Effector memory CD4-positive, alpha-beta T cell (primary cell): ENCODE measurements at places on chromosomes 2 and 18.

DNA sequence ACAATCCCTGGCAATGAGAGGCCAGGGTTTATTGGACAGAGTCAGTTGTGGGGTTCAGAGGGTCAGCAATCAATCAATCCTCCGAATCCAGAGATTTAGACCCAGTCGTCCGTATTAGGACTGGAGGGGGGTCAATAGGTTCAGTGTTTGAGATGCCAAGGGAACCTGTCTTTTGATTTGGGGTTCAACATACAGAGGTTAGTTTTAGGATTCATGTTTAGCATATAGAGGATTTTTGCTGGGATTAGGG is 292 bp downstream of the GMPPA start:
- H3K27me3 ChIP-seq, result peaks cover 30% of the 10 kb centered on the region
- peak overlapping the region; percentile 43 for H3K27ac ChIP-seq
- peaks cover 8% of the 10 kb centered on the region for H3K36me3 ChIP-seq
- no peak for DNase-seq

GRCh38 chr2:161990741-161991140 is 83.3 kb downstream of the DPP4 start:
- peaks cover 36% of the 10 kb centered on the region for H3K4me1 ChIP-seq
- no peak overlapping the region for H3K4me3 ChIP-seq
- no peak overlapping the region for H3K27ac ChIP-seq
- H3K36me3 ChIP-seq, result no peaks in the 10 kb centered on the region

- no peak for DNase-seq
- H3K27me3 ChIP-seq, result no peaks in the 10 kb centered on the region
- H3K27ac ChIP-seq, result no peak overlapping the region
- H3K4me1 ChIP-seq, result no peaks in the 10 kb centered on the region
- no peak overlapping the region for H3K4me3 ChIP-seq
Observed at GRCh38 chr2:41763141-41763540, 284.7 kb upstream of the PKDCC start.

- H3K27ac ChIP-seq, result no peak overlapping the region
- no peaks in the 10 kb centered on the region for H3K4me1 ChIP-seq
- no peak for DNase-seq
- no peaks in the 10 kb centered on the region for H3K27me3 ChIP-seq
- H3K36me3 ChIP-seq, result no peaks in the 10 kb centered on the region
- H3K4me3 ChIP-seq, result no peak overlapping the region
Observed at GRCh38 chr2:120702061-120702460, 33.6 kb upstream of the GLI2 start.

GRCh38 chr18:13562494-13563029 is 163.8 kb downstream of the FAM210A start:
- no peaks in the 10 kb centered on the region for H3K4me1 ChIP-seq
- no peak for DNase-seq
- no peaks in the 10 kb centered on the region for H3K36me3 ChIP-seq
- no peaks in the 10 kb centered on the region for H3K27me3 ChIP-seq
- H3K27ac ChIP-seq, result no peak overlapping the region

- peak overlapping the region; percentile 7 for H3K4me3 ChIP-seq
- H3K4me1 ChIP-seq, result peaks cover 66% of the 10 kb centered on the region
- H3K27ac ChIP-seq, result peak overlapping the region; percentile 92
- DNase-seq, result no peak
Observed at GRCh38 chr18:3061581-3062312, 48.8 kb upstream of the LPIN2 start.

DNA sequence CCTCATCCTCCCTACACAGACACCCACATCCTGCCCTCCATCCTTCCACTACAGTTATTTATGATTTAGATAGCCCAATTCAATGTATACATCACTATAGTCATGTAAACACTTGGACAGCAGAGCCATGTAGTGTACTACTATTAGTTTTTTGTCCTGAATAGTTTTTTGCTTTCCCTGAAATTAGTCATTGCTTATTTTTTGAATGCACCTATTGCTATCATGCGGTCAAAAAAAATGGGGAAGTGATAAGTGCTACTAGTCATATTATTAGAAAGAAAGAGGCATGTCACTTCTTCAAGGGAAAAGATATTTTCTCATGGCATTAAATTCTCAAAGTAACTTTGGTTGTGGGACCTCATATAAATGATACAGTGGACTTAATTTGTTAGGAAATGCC is 6.8 kb upstream of the GREB1 start:
- H3K4me3 ChIP-seq, result no peak overlapping the region
- H3K4me1 ChIP-seq, result no peaks in the 10 kb centered on the region
- no peak for DNase-seq
- no peaks in the 10 kb centered on the region for H3K27me3 ChIP-seq
- H3K27ac ChIP-seq, result no peak overlapping the region

- peak within 1 kb of the TSS; percentile 88 for H3K27ac ChIP-seq
- H3K27me3 ChIP-seq, result no peaks in the 10 kb centered on the region
- DNase-seq, result no peak
- peaks cover 21% of the 10 kb centered on the region for H3K4me1 ChIP-seq
Observed at GRCh38 chr2:201182650-201183364, at the start of gene CASP10. Gene CASP10 (plus strand): TSS chr2:201183141. CDS start chr2:201185778, 2,637 bp downstream.

GRCh38 chr2:151855111-151855510 is 26.9 kb upstream of the ARL5A start:
- no peaks in the 10 kb centered on the region for H3K27me3 ChIP-seq
- DNase-seq, result no peak
- H3K4me3 ChIP-seq, result no peak overlapping the region
- H3K4me1 ChIP-seq, result no peaks in the 10 kb centered on the region
- H3K27ac ChIP-seq, result no peak overlapping the region
- H3K36me3 ChIP-seq, result no peaks in the 10 kb centered on the region

DNA sequence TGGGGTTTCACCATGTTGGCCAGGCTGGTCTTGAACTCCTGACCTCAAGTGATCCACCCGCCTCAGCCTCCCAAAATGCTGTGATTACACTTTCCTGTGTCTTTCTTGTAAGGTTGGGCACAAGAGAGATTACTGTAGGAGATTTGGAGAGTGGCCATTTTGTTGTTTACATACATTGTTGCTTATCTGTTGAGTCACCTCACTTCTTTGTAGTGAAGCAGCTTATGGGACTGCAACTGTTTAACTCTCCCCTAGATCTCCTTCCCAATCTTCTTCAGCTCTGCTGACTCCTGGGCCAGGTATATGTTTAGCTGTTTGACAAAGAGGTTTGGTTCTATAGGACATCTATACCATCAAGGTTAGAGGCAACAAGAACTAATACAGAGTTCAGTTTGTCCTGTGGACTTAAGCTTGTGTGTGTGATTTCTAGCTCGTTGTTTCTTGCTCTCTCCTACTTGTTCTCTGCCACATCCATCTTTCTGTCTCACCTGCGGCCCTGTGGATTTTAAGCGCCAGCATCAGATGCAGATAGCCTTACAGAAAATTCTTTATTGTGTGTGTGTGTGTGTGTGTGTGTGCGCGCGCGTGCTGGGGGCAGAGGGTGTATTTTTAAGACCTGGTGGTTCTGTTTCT is 95.4 kb downstream of the HAUS1 start:
- no peak overlapping the region for H3K4me3 ChIP-seq
- H3K4me1 ChIP-seq, result peaks cover 7% of the 10 kb centered on the region
- H3K36me3 ChIP-seq, result no peaks in the 10 kb centered on the region
- no peak for DNase-seq

DNA sequence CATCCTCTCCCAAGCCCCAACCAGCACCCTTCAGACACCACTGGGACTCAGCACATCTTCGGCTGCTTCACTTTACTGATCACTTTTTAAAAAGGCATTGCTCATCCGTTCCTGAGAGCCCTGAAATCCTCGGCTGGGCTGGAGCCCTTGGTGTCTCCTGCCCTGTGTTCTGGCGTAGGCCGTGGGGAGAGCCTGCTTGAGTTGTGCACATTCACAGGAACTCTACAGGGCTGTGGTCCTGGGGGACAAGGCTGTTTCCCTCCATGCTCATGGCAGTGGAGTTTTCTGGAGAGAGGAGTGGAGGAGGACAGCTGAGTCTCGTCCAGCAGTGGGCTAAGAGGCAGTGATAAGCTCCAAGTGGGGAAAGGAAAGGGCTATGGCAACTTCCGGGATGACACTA is 15.9 kb downstream of the CENPA start:
- no peaks in the 10 kb centered on the region for H3K4me1 ChIP-seq
- H3K36me3 ChIP-seq, result no peaks in the 10 kb centered on the region
- H3K27ac ChIP-seq, result no peak overlapping the region
- DNase-seq, result no peak

- H3K27me3 ChIP-seq, result no peaks in the 10 kb centered on the region
- H3K4me3 ChIP-seq, result no peak overlapping the region
- H3K36me3 ChIP-seq, result no peaks in the 10 kb centered on the region
- no peak for DNase-seq
- no peaks in the 10 kb centered on the region for H3K4me1 ChIP-seq
Observed at GRCh38 chr2:46041434-46041833, 255.8 kb upstream of the EPAS1 start.

DNA sequence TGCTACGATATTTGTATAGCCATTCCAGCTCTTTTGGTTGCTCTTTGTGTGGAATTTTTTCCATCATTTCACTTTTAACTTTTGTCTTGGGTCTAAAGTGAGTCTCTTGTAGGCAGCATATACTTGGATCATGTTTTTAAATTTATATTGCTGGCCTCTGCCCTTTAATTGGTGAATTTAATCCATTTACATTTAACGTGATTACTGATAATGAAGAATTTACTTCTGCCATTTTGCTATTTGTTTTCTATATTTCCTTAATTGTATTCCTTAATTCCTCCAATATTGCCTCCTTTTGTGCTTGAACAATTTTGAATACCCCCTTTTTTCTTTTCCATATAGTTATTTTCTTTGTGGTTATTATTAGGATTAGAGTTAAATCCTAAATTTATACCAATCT is 21.0 kb upstream of the ADNP2 start:
- H3K4me1 ChIP-seq, result no peaks in the 10 kb centered on the region
- no peaks in the 10 kb centered on the region for H3K36me3 ChIP-seq
- no peak for DNase-seq
- H3K27me3 ChIP-seq, result no peaks in the 10 kb centered on the region

DNA sequence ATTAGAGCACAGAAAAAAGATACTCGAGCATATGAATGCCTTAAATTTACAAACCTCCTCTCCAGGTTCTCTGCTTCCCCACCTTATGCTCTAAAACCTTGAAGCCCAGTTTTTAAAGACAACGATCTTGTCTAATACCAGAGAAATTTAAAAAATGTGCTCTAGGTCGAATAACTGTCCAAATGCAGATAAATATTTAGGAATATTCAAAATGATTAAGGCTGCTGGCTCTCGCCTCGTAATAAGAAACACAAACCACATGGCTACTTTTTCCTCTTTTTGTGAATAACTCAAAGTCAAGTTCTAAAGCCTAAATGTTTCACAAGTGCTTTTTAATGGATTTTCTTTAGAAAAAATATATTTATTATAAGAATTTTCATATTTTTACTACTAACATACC is 101.3 kb downstream of the SATB2 start:
- no peak for DNase-seq
- H3K27ac ChIP-seq, result no peak overlapping the region
- no peaks in the 10 kb centered on the region for H3K27me3 ChIP-seq
- no peaks in the 10 kb centered on the region for H3K4me1 ChIP-seq
- H3K4me3 ChIP-seq, result no peak overlapping the region

DNA sequence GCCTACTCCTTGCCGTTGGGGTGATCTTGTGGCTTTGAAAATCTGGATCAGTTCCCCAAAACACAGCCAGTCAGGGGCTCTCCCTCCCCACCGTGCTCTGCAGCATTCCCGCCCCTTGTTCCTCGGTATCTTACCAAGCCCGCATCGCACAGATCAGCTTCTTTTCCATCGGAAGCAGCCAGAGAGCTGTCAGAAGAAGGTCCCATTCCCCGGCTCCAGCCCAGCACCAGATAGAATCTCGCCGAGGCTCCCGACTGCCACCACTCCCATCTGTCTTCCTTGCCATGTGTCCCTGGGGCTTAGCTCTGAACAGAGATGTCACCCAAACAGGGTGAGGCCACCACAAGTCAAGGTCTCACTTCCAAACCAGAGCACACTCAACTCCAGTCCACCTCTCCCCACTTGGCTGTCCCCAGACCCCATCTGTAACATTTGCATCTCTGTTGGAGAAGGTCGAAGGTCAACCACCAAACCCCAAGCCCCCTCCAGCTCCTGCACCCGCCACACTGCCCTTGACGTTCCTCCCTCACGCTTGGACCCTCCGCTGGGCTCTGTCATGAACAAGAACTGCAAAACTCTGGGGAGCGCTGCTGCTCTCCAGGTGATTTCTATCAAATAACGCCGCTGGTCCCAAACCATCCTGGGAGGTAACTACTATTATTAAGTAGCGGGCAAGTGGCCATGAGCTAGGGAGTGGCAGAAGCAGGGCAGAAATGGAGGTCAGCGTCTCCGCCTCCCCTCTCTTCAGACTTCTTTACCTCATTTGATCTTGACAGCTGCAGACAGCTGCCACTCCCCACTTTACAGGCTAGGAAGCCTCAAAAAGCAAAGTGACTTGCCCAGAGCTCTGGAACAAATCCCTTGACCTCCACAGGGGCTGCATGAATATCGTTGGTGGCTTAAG is 70.0 kb upstream of the TAF1B start:
- H3K27ac ChIP-seq, result no peak overlapping the region
- no peaks in the 10 kb centered on the region for H3K36me3 ChIP-seq
- peaks cover 7% of the 10 kb centered on the region for H3K4me1 ChIP-seq
- DNase-seq, result no peak
- H3K4me3 ChIP-seq, result no peak overlapping the region

DNA sequence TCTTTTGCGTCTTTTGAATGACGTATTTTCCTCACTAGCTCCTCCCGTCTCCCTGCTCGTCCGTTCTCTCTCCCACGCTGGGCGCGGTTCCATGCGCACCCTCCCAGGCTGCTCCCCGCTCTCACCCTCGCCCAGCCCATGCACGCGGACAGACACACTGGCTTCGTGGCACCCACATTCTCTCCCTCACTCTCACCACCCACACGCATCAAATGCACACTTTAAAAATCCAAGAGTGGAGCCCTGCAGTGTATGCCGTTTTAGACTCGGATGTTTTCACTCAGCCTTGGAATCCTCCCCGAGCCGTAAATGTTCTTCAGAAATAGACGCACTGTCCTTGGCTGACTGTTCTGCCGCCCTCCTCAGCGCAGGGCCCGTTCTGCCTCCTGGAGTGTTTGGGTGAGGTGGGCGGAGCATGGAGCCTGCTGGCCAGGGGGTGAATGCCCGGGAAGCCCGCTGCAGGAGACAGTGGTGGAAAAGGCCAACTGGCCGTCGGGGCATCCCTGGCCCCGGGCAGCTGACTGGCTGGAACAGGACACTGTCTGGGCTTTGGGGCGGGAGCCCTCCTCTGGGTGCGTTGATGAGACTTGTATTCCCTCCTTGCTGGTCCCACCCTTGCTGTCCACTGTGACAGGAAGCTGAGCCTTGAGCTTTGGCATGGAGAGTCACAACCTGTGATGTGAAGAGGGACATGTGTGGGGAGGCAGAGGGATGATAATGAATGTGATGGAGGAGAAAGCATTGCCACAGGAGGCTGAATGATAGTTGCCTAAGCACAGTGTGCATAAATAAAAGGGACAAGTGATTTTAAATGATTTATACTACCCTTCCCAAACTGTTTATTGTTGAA is 35.4 kb upstream of the LYPD6B start:
- H3K4me3 ChIP-seq, result no peak overlapping the region
- H3K27me3 ChIP-seq, result no peaks in the 10 kb centered on the region
- H3K36me3 ChIP-seq, result peaks cover 9% of the 10 kb centered on the region
- H3K4me1 ChIP-seq, result no peaks in the 10 kb centered on the region
